ENCODE measurements at places on chromosomes 7 and 10. TPM values are rescaled to one million over a fixed set of nuclear protein-coding genes. Genes with fewer than 3 reads are reported as not detected.

The AGK gene
- total RNA-seq = 17.1 TPM

The GPR26 gene
- not detected for total RNA-seq

The VAX1 gene
- not detected for total RNA-seq

The NEUROG3 gene
- total RNA-seq = not detected

The FZD8 gene
- total RNA-seq = 31.7 TPM

The ECD gene
- total RNA-seq = 21.6 TPM

The SRRM3 gene
- total RNA-seq = 3.3 TPM

The ASIC3 gene
- under 0.01 TPM for total RNA-seq

The CCM2 gene
- 44.4 TPM for total RNA-seq

The SPDYE6 gene
- not detected for total RNA-seq

Data from dermis microvascular lymphatic vessel endothelial cell (primary cell).